Dermis blood vessel endothelial cell (primary cell): ENCODE measurements at places on chromosomes 12 and 14. TPM values are rescaled to one million over a fixed set of nuclear protein-coding genes. Genes with fewer than 3 reads are reported as not detected.
A peak's percentile ranks its signal among the peaks of the same experiment; 100 is the strongest.

- DNase-seq, result peak; percentile 50
Observed at GRCh38 chr12:98403936-98404335, 111.5 kb upstream of the TMPO start.

TIGAR gene
- 11.2 and 19.7 TPM in 2 replicates for total RNA-seq

DNA sequence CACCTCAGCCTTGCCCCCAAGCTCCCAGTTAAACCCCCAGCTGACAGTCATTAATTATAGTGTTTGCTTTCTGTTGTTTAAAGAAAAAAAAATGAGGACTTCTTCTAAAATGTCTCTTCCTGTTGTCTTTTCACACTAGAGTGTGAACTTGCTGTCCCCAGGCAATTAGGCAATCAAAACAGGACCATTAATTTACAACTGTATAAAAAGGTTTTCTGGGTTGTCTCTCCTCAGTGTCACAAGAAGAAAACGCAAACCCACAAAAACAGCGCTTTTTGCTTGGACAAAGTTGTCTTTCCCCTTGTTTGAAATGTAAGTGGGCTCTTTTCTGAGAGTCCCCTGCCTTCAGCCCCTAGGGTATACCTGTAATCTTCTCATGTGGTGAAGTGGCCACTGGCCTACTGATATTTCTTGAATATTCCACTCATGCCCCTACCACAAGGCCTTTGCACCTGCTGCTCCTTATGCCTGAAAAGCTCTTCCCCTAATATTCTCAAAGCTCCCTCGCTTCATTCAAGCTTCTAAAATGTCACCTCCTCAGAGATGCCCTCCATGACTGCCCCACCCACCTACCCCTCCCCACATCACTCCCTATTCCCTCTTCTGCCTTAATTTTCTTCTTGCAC lies 158.9 kb upstream of the PWP1 start:
- DNase-seq, result no peak

P2RX2 gene
- total RNA-seq, result 0.17 TPM in 1 of 2 replicates, not detected in the other

ACSM4 gene
- total RNA-seq, result not detected in 2 replicates

DNA sequence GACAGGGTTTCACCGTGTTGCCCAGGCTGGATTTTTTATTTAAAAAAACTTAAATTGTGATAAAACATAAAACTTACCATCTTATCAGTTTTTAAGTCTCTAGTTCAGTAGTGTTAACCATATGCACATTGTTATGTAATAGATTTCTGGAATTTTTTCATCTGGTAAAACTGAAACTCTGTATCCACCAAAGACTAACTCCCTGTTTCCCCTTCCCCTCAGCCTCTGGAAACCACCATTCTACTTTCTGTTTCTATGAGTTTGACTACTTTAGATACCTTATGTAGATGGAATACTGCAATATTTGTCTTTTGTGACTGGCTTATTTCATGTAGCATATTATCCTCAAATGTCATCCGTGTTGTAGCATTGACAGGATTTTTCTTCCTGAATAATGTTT lies 12.8 kb upstream of the PLEKHG3 start:
- DNase-seq, result no peak

DNA sequence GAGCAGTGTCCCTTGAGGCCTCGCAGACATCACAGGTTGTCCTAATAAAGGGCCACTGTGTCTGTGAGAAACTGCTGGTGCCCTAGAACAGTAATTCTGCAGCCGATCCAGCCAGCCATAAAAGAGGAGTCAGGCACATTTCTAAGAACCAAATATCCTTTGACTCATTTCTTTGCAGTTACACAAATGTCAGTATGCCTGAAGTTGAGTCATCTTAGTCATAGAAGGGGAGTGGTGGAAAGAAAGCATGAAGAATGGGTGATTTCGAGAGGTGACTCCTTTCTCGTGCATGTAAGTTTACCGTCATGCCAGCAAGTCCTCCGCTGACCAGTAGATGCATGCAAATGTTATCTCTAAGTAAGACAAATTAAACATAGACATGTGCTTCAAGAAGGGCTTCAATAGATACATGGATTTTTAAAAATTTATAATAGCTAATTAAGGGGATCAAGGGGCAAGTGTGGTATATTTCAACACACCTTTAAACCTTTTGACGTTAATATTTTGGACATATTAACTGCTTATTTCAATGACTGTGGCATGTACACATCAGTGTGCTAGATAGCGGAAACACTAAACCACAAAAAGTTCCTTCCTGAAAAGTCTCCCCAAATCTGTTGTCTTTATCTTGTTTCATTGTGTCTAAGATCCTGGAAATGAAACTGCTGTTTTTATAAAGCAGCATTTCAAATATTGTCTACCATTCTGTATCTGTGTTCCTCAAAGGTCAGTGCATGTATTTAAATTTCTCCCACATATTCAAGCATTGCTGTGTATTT lies 497.4 kb downstream of the NPAS3 start:
- peak; percentile 1 for DNase-seq

RFLNA gene
- total RNA-seq, result under 0.01 and 0.19 TPM in 2 replicates

HOXC11 gene
- total RNA-seq, result not detected in 2 replicates

TCL1B gene
- not detected in 2 replicates for total RNA-seq
